ENCODE measurements at places on chromosomes 7 and 10.

- no peak for DNase-seq
Measured at GRCh38 chr10:12880423-12880822, 121.1 kb downstream of the CCDC3 start.

DNA sequence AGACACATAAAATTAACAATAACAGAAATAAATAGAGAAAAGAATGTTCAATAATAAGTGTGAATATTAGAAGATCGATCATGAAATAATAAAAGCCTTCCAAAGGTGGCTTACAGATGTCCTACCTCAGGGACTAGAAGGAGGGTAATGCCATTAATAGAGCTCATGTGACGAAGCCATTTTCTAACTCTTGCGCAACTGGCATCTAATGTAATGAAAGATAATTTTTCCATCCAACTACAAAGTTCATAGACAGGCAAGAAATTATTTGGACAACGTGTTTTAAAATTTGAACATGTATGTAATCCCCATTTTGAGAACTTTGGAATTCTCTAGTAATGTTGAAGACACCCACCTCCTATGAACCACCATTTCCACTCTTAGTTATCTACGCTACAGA, 1394.3 kb upstream of the LRRTM3 start:
- DNase-seq: no peak

- peak; percentile 97 for DNase-seq
Measured at GRCh38 chr10:77163670-77164348, 473.8 kb downstream of the KCNMA1 start.

DNA sequence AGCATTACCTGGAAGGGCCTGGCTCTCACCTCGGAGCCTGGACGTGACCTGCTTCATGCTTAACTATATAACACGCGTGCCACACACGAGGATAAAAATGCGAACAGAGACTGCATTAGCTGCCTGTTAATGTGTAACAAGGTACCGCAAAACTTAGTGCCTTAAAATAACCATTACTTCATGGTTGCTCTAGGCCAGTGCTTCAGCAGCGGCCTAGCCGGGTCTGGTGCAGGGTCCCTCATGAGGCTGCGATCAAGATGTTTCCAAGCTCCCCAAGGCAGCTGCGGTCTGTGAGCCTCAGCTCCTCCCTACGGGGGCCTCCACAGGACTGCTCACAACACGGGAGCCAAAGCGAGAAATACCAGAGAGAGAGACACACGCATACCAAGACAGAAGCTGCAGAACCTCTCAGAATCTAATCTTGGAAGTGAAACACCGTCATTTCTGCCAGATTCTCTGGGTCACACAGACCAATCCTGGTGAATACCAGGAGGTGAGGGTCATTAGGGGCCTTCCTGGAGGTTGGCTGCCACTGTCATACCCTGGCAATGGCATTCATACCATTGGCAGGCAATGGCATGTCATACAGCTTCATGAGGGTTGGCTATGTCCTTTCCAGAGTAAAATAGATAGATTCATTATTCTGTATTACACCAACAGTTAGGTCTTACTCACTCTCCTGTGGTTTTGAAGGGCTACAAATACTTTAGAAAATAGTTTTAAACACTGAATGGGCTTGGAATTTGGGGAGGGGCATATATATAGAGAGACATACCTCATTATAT, 94.5 kb downstream of the HIPK2 start:
- no peak for DNase-seq

GRCh38 chr10:44396671-44397191, 11.8 kb upstream of the CXCL12 start:
- no peak for DNase-seq

DNA sequence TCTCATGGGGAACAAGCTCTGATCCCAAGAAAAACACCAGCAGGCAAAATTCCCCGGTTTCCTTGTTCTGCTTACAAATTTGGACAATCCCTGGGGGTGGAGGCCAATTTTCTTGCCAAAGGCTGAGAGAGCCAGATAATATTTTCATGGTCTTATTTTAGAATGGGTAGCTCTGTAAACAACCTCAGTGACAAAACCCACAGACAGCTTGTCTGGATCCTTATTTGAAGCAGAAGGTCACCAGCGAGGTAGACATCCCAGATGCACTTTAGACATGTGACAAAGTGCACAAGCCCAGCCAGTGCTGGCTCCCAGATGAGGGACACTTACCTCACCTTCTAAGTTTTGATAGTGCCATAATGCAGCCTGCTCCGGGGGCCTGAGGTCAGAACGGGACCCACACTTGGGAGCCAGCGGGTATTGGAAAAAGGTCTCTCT, 102.6 kb upstream of the DDC start:
- DNase-seq: peak; percentile 56

- DNase-seq: no peak
Measured at GRCh38 chr10:21162948-21163347, 265.8 kb upstream of the NEBL start.

DNA sequence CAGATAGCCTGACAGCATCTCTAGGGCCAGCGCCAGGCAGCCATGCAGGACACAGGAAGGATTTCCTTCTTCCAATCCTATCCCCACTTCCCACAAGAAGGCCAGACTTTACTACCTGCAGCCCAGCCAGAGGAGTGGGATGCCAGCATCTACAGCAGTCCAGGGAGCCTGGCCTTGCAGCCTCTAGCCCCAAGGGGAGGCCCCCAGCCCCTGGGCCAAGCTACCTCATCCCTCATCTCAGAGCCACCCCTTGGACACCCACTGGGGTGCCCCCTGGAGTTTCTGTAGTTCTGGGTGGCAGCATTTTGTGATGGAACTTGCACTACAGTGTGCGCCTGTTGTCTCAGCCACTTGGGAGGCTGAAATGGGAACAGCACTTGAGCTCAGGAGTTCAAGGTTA, 170.8 kb upstream of the PODXL start:
- no peak for DNase-seq

DNA sequence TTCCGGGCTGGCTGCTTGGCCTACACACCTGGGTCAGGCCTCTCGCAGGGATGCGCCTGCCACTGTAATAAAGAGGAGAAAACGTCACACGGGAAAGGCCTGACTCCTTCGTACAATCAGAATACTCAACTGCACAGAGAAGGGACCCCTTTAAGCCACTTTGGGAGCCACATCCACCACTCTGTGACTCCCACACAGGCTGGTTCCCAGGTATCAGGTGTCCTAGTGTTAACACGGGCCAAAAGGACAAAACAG, 5.8 kb upstream of the ZNF736 start:
- DNase-seq: no peak

DNA sequence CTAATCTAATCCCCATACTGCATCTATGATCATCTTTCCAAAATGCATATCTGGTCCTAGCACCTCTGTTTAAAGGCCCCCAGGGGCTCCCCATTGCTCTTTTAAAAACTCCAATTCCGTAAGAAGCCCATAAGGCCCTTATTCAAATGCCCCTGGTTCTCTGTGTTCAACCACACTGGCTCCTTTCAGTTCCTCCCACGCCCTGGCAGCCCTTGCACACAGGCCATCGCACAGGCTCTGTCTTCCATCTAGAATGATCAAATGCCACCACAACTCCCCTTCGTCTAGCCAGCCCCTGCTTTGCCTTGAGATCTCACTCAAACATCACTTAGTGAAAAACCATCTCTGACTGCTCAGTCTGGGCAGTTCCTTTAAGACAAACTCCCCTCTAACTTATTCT, 112.9 kb upstream of the LYZL2 start:
- no peak for DNase-seq

- DNase-seq: peak; percentile 79
Measured at GRCh38 chr10:13684252-13684791, 97.6 kb downstream of the PRPF18 start.

DNA sequence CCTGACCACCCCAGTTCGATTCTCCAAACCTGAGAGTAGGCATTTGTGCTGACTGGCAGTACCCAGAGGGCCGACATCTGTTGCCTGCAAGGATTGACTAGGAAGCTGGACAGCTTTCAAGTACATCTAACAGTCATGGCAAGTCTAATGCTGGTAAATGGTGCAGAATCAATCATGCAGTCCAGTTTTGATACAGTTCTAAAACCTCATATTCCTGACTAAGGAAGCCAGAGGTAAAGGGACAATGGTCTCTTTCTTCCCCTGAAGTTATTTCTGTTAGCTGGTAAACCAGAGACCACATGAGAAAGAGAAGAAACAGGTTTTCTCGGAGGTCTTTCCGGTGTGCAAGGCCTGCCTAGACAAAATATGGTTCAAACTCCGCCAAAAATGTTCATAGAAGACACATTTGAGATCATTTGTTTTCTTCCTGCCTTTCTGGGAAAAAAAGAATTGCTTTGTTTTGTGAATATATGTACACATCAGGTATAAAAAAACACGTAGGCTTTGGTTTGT, 97.1 kb downstream of the WDR37 start:
- no peak for DNase-seq

- peak; percentile 81 for DNase-seq
Measured at GRCh38 chr10:88428442-88428841, 154.7 kb downstream of the RNLS start.

GRCh38 chr7:44768628-44769371, 20.2 kb downstream of the ZMIZ2 start:
- DNase-seq: no peak

- no peak for DNase-seq
Measured at GRCh38 chr7:140027858-140028257, 34.9 kb downstream of the PARP12 start.

DNA sequence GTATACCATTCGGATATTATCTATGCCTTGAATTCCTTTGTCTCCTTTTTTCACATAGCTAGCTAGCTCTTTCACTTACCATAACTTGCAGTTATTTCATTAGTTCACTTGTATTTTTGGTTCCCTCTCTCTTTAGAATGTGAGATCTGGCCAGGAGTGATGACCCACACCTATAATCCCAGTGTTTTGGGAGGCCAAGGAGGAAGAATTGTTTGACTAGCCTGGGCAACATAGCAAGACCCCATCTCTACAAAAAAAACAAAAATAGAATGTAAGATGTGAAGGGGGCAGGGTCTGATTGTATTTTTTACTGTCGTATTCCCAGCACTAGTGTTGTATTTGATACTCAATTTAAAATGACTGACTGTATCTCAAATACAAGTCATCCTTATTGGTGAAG, 19.6 kb downstream of the NFE2L3 start:
- DNase-seq: no peak

DNA sequence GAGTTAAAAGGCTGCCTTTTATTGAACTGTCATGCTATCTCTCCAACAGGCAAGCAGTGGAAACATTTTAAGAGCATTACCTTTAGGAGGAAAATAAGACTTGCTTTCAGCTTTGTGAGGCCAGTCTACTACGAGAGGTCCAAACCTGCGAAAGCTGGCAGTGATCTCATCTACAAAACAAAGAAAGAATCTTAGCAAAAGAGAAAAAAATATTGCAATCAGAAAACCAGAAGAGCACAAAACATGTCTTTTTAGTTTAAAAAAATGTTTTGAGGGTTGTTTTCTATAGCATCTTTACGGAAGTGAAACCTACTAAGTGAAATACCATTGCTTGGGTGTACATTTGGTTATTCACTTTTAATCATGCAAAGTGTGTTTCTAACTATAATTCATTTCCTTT, 147.9 kb downstream of the CPEB3 start:
- DNase-seq: no peak

DNA sequence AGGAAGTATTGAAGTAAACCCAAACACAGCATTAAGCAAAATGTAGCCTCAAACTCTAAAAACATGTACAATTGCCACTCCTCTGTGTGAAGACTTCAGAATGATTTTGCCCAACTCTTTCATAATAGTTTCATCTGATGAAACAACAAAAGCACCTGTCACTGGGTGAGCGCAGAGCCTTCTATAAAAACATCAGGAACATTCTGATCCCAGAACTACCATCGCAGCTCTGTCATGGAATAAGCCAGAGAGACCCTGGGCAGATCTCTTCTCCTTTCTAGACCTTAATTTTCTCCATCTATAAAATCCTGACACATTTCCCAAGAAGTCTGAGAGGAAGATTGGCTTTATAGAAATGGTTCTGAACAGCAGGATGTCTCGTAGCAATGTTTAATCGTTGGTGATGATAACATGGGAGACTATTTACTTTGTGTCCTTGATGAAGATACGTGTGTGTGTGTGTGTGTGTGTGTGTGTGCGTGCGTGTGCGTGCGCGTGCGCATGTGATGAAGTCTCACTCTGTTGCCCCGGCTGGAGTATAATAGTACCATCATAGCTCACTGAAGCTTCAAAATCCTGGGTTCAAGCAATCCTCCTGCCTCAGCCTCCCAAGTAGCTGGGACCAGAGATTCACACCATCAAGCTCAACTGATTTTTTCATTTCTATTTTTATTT, 198.0 kb downstream of the KIAA1217 start:
- DNase-seq: no peak

- DNase-seq: no peak
Measured at GRCh38 chr10:132292287-132293200, 15.2 kb downstream of the STK32C start.

- no peak for DNase-seq
Measured at GRCh38 chr10:21083861-21084260, 186.8 kb upstream of the NEBL start.

DNA sequence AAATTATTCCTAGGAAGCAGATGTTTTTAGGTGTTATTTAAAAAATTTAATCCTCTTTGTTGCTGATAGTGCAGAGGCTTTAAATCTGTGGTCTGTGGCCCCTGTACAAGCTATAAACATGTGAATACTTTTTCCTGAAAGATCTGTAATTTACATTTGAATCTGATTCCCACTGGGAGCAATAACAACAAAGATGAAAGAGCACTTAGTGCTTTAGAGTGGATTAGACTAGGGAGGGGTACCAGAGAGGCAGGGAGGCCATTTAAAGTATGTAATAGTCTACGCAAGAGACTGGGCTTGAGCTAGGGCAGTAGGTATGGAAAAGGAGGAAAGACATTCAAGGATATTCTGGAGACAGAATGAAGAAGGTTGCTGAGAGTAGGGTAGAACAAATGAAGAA, 19.1 kb downstream of the BTRC start:
- no peak for DNase-seq

GRCh38 chr10:116073001-116073400, 200.0 kb downstream of the GFRA1 start:
- DNase-seq: no peak

DNA sequence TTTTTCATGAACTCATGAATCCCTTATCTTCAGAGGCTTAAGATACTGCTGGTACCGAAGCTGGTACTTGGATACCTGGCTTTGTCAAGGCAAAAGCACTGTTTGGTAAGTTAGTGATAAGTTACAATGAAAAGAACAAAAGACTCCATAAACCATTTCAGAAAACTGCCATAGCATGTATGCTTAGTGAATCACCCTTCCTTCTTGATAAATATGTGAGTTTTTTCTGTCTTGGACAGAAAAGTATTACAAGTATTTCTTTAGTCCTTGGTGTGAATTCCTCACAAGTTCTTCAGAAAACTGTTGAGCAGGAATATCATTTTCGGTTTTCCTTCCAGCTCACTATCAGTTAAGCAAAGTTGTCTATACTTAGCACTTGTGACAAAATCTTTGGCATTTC, 25.6 kb downstream of the PUS7 start:
- peak; percentile 29 for DNase-seq

- no peak for DNase-seq
Measured at GRCh38 chr7:71801976-71802375, 610.2 kb downstream of the CALN1 start.

Measured in foreskin fibroblast (primary cell).